ENCODE measurements at places on chromosomes 3 and 15.

DNA sequence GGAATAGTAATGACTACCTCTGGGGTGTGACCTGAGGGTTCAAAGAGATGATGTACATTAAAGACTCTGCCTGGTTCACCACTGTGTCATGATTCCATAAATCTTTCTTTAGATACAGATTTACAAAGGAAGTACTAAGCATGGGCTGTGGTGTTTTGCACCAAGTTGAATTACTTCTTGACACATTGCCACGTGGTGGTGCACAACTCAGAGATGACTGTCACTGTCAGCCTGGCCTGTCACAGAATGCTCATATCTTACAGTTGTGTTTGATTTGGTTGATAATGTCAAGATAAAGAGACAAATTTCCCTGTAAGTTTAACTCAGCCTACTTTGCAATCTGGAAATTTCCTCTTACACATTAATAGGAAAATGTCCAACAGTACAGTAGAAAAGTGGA lies 3.2 kb downstream of the CTDSPL start:
- no peak for DNase-seq

- DNase-seq, result no peak
Observed at GRCh38 chr3:197404754-197405153, 106.3 kb upstream of the DLG1 start.

DNA sequence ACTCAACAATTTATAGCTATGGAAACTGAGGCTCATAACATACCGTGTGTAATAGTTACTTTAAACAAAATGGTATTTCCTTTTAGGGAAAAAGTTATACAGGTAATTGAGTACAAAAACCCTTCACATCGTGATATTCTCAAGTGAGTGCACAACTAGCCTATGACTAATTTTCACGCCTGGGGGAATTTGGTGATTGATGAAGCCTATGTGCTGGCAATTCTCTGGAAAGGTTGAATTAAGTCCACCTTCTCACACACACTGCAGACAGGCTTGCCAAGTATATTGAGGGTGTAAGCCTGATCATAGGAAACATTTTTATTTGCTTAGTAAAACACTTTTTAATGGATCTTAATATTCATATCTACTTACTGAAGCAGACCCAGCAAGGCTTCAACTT lies 41.3 kb upstream of the ROBO2 start:
- no peak for DNase-seq

DNA sequence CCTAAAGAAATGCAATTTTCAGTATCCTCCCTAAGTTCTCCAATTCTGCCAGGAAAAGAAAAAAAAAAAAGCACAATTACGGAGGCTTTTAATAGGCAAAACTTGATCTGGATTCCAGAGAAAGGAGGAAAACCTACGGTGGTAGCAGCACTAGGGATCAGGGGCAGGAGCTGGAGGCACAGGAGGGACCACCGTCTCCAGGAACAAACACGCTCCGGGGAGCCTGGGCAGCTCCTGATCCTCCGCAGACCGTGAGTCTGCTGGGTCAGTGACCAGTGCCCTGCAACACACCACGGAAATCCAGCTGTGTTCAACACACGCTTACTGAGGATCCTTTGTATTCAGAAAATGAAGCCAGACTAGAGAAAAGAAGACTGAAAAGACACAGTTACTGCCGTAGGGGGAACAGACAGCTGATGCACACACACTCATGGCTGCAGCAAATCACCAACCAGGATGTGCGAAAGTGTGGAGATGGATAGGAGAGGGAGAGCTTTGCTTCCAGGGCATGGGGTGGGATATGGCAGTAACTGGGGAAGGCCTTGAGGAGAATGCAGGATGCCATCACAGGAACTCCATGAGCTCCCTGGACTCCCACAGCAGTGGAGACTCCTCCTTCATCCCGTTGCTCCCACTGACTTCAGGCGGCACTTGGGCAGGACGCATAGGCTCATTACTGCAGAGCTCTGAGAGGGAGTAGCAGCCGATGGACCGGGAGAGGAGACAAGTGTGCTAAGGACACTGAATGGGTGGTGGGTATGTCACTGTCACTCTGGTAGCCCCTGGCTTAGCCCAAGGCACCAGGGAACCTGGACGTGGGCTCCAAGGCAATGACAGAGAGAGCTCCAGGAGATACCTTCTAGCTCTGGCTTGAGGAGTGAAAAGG lies 167.0 kb downstream of the ATP10A start:
- DNase-seq, result no peak

GRCh38 chr3:190554197-190554596 lies 40.3 kb downstream of the IL1RAP start:
- no peak for DNase-seq

- DNase-seq, result no peak
Observed at GRCh38 chr3:173650596-173650995, 253.1 kb downstream of the NLGN1 start.

DNA sequence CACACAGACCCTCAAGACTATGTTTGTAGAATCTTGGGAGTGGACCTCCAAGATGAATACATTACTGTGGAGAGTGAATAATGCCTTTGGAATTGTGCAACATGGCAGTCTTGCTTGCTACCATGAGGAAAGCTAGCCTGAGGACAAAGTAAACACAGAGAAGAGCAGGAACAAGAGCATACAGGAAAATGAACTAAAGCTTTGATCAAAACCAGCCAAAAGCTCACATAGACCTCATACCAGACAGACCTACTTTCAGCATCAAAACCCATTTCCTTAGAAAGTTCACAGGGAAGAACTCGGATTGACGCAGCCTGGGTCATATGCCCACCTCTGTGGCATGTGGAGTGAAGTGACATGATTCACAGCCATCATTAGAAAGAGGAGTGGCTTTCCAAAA lies 3.3 kb upstream of the RAB8B start:
- no peak for DNase-seq

GRCh38 chr3:15815696-15816095 lies 17.9 kb upstream of the ANKRD28 start:
- no peak for DNase-seq

DNA sequence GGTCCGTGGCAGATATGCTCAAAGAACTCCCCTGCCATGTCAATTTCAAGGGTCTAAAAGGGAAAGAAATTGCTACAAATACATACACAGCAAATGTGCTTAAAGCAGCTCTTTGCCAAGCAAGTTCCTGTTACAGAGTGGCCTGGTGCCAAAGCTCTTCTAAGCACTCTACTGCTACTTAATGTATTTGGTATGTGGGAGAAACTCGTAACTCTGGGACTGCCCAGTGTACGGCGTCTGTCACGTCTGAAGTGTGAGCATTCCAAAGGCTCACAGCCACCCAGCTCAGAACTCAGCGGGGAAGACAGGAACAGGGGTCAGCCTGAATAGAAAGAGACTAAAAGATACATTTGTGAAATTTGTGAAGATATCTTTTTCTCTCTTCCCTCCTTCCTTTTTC lies 54.6 kb downstream of the RBMS3 start:
- no peak for DNase-seq

GRCh38 chr3:5032844-5033243 lies 53.6 kb downstream of the BHLHE40 start:
- no peak for DNase-seq

DNA sequence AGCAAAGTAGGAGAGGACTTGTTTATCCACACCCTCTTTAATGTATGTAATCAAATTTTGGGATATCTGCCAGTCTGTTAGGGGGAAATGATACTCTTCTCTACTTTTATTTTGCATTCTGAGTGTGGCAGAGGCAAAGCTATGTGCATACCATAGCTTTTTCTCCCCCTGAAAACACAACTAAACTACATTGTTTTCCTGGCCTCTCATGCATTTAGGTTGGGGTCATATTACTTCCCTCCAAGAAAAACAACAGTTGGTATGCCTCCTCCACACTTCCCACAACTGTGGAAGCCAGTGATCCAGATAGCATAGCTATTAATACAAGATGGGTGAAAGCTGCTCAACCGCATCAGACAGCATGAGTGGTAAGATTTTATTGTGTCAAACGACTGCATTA lies 6.9 kb downstream of the RPL15 start:
- DNase-seq, result no peak

DNA sequence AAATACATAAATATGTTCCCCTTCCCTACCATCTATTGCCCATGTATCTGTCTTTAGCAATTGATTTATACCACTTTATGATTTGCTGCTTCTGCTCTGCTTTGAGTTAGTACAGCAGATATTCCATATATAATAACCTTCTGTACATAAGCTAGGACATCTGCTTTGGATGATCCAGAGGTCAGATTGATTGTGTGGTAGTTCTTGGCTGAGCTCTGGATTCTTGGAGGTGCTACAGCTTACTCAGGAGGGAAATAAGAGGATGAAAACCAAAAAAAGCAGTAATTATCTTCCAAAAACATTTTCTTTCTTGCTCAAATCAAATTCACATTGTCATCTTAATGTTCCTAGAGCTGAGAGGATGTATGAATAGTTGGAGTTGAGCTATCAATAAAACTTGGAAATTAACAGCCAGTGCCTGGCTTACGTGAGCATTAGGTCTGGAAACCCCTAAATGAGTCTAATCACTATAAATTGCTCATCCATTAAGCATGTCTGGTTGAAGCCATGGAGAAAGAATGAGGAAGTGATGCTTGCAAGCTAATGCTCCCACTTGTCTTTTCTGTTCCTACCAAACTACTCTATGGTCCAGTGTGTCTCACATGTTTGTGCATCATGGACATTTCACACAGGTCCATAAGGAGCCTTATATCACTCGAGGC lies 36.3 kb upstream of the TMEM42 start:
- DNase-seq, result no peak

GRCh38 chr3:59289831-59290230 lies 240.0 kb upstream of the CFAP20DC start:
- DNase-seq, result no peak

DNA sequence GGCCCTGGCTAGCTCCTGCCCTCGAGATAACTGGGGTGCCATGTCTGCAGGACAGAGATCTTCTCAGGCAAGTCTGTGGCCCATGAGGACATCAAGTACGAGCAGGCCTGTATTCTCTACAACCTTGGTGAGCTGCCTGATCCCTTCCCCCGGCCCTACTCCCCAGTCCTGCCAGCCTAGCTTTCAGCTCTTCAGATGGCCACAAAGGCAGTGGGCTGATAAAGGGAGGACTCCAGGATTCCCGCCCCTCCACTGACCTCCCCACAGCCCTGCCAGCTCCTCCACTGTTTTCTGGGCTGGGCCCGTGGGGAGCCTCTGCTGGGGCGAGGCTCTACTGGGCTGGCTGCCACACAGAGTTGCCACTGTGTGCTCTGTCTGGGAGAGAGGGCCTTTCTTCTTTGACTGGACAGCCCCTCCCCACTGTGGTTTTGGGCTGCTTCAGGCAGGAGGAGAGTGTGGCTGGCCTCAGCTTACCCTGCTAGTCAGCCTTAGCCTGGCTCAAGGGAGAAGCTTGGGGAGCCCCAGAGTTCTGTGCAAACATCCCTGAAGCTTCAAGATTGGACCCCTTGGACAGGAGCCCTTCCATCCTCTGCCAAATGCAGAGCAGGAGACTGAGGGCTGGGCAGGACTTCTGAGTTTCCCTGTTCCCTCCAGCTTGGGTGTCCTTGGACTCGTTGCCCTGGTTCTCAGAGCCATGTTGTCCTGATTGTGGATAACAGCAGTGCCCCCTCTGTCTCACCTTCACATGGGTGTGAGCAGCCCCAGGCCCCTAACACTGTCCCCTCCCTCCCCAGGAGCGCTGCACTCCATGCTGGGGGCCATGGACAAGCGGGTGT lies 24.4 kb downstream of the PTPN23 start:
- no peak for DNase-seq

GRCh38 chr3:65851827-65852226 lies 186.9 kb downstream of the MAGI1 start:
- DNase-seq, result no peak

GRCh38 chr3:5505163-5505562 lies 317.7 kb downstream of the EDEM1 start:
- DNase-seq, result no peak

GRCh38 chr3:27376109-27376772 lies 7.1 kb upstream of the NEK10 start:
- DNase-seq, result no peak

- no peak for DNase-seq
Observed at GRCh38 chr3:58645726-58646125, 20.8 kb downstream of the FAM3D start.

- DNase-seq, result no peak
Observed at GRCh38 chr15:92953566-92953965, 53.4 kb downstream of the CHD2 start.

DNA sequence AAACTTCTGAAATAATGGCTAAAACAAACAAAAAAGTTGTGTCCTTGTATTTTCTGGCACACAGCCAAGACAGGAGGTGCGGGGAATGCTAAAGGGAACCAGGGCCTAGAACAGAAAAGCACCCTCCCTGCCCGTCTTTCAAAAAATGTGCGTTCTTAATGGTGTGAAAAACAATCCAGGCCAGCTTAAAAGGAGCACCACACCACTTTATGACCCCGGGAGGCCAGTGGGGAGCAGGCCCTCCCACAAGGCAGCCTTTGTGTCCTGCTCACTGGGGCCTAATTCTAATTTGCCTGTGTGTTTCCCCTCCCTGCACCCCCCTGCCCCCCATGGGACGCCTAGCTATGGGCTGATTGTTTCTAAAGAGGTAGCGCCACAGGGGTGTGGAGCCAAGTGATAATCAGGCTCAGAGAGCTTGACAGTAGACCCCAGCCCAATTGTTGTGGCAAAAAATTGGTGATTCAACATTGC lies 181.4 kb downstream of the GREM1 start:
- DNase-seq, result no peak

GRCh38 chr3:185332026-185332735 lies 30.8 kb upstream of the MAP3K13 start:
- DNase-seq, result no peak

- DNase-seq, result no peak
Observed at GRCh38 chr3:166405465-166405864, 568.2 kb upstream of the BCHE start.
